COR-L47 (cell line): ENCODE measurements at places on chromosomes 12 and 14.

GRCh38 chr14:90034156-90034555 lies 27.6 kb upstream of the KCNK13 start:
- no peak for DNase-seq

DNA sequence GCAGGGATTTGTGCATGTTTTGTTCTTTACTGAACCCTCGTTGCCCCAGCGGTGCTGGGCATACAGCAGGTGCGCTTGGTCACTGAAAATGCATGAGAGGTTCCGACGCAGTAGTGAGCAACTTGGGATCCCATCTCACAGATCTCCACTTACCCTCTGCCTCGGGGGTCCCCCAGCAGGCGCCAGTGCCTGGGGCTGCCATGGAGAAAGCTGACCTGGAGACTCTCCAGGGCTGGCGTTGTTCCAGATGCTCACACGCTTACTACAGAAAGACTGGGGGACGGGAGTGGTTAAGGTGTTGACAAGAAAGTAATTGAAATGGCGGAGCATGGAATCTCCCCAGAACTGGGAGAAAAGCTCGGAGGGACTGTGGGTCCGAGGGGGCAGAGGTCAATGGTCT lies 14.2 kb downstream of the GLT1D1 start:
- DNase-seq = no peak

DNA sequence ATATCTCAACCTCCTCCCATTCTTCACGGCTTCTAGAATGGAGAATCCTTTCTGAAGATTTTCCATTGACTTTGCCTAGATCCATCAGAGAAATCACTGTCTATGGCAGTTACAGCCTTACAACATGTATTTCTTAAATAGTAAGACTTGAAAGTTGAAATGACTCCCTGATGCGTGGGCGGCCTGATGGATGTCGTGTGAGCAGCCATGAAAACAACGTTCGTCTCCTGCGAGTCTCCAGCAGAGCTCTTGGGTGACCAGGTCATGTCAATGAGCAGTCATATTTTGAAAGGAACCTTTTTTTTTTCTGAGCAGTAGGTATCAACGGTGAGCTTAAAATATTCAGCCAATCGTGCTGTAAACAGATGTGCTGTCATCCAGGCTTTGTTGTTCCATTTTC lies 139.9 kb upstream of the C14orf180 start:
- DNase-seq = no peak

DNA sequence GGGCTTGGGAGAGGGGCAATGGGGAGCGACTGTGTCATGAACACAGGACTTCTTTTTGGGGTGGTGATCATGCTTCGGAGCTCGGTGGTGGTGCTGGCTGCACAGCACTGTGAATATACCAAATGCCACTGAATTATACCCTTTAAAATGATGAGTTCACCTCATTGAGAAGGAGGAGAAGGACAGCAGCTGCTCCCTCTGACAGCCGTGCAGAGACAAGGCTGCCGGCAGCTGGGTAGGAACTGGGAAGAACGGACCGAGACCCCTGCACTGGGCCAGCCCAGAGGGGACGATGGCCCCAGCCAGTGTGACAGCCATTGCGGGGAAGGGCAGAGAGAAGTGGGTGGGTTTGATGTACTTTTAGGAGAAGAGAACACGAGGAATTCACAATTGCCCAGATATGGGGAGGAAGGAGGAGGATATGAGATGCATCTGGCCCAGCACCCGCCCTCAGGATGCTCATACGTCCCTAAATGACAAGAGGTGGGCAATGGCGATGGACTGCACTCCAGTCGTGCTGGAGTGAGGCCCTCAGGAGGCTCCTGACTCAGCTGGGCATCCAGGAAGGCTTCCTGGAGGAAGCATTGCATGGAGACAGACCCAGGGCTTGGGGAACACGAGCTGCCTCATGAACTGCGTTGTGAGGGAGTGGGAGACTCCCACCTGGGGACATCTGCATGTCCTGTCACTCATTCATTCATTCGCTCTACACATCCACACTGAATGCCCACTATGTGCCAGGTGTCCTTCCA lies 64.3 kb upstream of the C14orf180 start:
- DNase-seq = no peak

- DNase-seq = no peak
Measured at GRCh38 chr12:99390707-99391106, 256.8 kb upstream of the GARIN6 start.
